Fibroblast of skin of right quadriceps (primary cell): ENCODE measurements at places on chromosomes 5 and 9.

DNA sequence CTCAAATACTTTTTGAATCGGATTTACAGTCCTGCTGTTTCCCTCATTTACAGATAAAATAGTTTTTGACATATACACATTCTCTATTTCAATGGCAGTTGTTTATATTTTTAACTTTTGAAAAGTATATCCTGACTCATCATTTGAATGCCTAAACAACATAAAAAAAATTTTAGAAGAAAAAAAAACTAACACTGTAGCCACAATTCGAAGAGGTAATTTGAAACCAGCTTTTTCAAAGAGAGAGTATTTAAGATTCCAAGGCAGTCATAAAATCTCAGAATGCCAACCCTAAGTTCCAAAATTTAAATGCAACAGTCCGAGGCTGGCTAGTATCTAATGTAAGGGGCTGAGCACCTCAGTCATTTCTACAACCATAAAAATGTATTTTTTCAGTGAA, 626.8 kb downstream of the DNAH5 start:
- no peak for DNase-seq

DNA sequence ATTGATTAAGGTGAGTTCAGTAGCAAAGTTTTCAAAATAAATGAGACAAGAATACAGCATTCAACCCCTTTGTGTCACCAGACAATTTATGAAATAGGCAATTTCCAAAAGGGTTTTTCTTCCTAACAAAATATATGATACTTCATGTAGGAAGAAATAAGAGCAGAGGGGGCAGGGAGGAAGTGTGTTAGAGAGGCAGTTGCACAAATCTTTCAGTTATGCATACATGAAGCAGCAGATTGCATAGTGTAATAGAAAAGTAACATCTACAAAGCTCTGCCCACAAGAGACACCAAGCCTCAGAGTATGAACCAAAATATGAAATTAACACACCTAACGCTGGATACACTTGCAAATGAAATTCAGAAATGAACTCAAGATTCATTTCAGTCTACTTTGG, 157.0 kb downstream of the DENND1A start:
- no peak for DNase-seq

- no peak for DNase-seq
Observed at GRCh38 chr9:19113964-19114679, 11.4 kb upstream of the HAUS6 start.

DNA sequence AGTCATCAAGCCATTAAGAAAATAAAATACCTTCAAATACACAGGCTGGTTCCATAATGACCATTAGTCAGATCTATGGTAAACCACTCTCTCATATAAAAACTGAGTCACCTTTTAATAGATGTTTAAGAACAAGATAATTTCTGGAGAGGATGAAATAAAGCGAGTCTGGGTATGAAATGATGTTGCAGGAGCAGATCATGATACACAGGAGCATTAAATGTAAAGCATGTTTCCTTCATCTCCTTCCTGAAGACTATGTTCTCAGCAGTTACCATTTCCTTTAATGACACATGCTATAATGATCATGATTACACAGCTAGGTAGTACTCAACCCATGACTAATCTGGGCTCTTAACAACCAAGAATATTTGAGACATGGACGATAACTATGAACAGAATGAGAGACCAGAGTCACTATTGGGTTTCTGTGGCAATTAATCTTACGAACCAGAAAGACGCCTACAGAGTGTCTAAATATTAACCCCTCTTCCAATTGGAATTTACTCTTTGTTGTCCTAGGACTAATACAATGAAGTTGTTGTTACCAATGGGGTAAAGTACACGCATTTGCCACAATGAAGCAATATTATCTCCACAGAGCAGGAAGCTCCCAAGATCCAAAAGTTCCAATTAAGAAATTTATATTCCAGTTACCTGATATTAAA, 105.6 kb downstream of the NR6A1 start:
- DNase-seq: peak; percentile 80

GRCh38 chr5:134976841-134977240, 9.1 kb downstream of the CATSPER3 start:
- DNase-seq: no peak

DNA sequence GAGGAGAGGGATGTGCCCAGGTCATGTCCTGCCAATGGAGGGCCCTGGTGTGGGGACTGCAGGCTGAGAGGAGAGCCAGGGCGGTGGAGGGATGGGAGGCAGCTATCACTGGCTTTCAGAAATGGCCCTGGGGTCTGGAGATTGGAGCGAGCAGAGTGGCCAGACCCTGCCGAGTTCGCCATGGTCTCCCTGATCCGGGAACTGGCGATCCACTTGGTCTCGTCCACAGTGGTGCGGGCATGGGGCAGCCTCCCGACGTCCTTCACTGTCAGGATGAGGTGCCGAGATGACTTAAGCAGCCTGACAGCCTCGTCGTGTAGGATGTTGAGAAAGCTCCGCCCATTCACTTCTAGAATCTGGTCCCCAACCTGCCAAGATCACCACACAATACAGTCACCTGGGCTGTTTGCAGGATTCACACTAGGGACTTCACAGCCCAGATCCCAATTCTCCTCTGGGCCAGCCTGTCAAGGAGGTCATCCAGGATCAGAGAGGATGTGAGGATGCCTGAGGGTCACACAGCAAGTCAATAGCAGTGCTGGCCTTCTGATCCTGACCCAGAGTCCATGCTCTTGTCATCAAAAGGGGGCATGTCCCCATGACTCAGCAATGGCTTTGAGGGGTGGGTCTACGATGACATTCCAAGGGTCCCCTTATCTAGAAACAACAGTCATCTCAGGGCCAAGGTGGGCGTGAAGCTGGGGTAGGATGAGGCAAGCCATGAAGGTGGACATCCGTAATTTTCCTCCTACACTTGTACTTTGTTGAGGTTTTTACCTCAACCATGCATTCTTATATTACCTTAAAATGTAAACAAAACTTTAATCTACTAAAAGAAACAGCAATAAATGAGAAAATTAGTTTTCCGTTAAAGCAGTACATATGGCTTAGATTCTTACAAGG, 38.5 kb upstream of the AKNA start:
- DNase-seq: no peak

DNA sequence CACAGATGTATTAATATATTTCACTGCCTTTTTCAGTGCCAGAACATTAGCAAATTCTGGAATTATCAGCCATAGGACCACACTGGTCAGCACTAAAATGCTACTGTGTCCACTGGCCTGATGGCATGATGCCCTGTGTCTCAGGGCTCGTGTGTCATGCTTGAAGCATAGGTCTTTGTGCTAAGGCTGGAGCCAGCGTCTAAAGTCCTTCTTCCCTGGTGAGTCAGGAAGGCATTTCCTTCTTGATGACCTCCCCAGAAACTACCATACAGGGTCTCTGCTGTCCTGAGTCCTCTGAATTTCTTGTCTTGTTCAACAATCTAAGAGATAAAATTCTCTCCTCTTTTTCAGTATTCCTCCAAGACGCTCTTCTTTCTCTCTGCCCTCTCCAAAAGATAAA, 489.9 kb downstream of the PSAT1 start:
- peak; percentile 46 for DNase-seq

DNA sequence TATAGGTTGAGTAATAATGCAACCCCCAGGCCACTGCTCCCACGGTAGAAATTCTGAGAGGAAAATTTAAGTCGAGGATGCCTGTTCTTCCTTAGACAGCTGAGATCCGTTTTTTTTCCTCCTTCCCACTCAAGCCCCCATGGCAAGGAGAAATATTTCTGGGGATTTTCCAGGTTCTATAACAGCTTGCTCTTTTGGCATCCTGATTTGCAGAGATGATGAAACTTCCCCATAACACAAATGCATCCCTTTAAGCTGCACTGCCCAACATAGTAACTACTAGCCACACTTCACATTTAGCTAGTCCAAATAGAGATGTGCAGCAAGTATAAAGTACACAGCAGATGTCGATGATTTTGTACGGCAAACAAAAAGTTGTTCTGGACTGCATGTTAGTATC, 32.5 kb upstream of the GNA14 start:
- DNase-seq: no peak

GRCh38 chr5:142012186-142012785, 541 bp downstream of the GNPDA1 start:
- DNase-seq: no peak

GRCh38 chr9:4289411-4290326, 10.2 kb downstream of the GLIS3 start:
- DNase-seq: no peak

DNA sequence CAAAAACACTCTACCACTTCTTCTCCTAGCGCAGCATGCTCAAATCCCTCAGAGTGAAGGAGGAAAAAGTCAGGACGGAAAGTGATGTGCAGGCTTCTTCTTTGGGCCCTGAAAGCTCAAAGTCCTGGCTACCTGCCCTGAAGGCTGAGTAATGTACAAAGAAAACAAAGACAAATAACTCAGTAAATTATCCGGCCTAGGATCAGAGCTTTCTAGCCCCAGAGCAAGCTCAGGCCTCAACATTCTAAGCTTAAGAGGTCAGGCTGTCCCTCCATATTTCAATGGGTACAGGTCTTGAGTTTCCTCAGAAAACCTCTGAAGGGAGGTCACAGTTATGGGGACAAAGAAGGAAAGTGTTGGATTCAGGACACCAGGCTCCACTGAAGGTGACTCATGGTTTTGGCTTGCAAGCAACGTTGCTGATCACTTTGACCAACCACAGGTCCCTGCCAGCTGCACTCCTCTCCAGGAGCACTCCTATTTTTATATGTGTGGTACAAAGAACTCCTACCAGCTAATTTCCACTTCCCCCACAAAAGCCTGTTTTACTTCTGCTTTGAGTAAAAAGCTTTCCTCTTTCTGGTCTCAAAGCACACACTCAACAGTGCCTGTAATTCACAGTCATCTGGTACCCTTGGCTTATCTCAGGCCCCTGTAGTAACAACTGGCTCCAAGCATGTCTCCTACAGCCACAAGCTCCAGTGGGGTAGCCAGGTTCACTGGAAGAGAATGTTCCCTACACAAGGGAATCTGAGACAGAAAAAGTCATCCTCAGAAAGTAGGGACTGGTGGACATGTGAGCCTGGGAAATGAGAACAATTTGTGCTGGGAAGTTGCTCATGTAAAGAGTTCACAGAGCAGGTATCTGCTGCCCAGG, 115.7 kb downstream of the UGCG start:
- peak; percentile 95 for DNase-seq

DNA sequence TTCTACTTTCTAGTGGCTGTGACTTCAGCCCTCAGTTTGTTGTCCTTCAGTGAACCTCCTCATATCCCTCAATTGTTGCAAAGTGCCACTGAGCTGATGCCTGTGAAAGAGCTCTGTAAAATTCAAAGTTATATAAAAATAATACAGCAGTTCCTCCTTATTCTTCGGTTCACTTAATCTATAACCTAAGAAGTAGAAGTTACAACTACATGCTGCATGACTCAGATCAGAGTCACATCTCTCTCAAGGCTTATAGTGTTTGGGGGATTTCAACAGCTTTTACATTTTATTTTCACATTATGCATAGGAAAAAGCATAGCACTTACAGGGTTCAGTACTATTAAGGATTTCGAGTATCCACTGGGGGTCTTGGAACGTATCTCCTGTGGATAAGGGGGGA, 25.1 kb upstream of the GCNT1 start:
- DNase-seq: peak; percentile 48

DNA sequence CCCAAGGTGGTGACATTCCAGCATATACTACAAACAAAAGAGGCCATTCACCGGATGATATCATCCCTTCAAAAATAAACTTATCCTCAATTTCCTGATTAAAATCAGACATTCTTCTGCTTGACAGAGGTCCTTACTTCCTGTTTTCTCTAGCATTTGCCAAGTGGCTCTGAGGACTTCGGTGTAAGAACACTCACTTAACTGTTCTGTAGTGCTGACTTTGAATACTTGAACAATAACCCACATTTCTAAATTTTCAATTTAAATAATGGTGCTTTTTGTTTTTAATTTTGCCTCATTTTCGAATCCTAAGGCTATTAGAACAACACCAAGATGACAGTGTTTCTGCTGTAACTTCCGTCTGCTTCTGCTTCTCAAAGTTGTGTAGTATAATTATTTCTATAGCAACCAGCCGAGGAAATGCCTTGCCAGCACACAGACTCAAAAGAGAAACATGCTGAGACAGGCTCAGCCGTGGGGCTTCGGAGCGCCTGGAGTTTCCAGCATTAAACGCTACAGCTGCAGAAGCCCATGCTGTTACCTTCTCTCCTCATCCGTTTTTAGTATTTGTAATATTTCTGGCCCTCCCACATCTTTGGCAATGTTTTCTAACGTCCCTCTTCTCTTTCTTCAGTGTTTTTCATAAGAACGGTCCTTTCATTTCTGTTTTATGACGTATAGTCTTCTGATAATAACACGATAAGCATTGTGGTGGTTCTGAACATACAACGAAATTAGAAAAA, 19.5 kb upstream of the ANXA1 start:
- peak; percentile 83 for DNase-seq

DNA sequence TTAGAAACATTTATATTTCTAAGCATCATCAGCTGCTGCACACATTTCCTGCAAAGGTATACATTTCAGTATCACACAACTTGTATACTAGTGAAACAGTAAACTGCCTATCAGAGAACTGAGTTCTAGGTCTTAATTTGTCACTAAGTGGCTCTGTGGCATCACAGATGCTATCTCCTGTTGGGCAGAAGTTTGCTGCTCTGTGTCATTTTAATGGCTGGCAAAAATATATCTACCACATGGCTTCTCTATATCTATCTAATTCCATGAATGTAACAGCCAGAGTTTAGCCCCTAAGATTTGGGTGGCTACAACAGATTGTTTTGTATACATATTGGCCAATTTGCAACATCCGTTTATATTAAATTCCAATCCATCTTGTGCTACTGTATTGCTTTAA, 1231.9 kb upstream of the C9orf72 start:
- DNase-seq: no peak

- peak; percentile 85 for DNase-seq
Observed at GRCh38 chr9:38017149-38017884, 51.7 kb downstream of the SHB start.

GRCh38 chr9:108316066-108316465, 539.7 kb downstream of the ACTL7B start:
- DNase-seq: no peak

DNA sequence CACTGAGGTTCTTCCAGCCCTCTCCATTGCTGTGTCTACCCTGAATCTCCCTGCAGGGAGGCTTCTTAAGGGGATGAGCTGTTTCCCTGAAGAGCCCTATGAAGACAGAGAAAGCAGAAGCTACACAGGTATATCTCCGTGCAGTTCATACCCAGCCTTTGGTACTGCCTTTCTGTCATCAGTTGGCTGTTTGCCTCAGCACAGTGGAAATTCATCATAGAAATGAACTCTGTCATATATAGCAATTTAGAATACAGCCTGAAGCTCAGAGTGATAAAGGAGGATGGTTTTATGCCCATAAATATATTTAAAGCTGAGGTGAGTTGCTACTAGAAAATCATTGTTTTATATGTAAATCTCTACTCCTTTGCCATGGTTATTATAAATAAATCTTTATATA, 42.6 kb upstream of the KCNN2 start:
- no peak for DNase-seq

- no peak for DNase-seq
Observed at GRCh38 chr5:60883229-60883628, 39.2 kb upstream of the ELOVL7 start.
